ENCODE measurements at places on chromosomes 13 and 19. TPM values are rescaled to one million over a fixed set of nuclear protein-coding genes. Genes with fewer than 3 reads are reported as not detected.

PRX gene
- 1.2 TPM for total RNA-seq

GZMM gene
- 0.48 TPM for total RNA-seq

NFIX gene
- total RNA-seq = 4.2 TPM

ANGPTL4 gene
- 60.0 TPM for total RNA-seq

KIR2DL4 gene
- not detected for total RNA-seq

RHPN2 gene
- total RNA-seq = 57.5 TPM

PTGER1 gene
- not detected for total RNA-seq

CD209 gene
- not detected for total RNA-seq

PLK5 gene
- total RNA-seq = not detected

DYRK1B gene
- total RNA-seq = 23.4 TPM

CAPN12 gene
- total RNA-seq = 7.1 TPM

SIGLEC10 gene
- not detected for total RNA-seq

All from A549 treated with CpdA at 1 μM for 4 hours (cell line).